ENCODE measurements at places on chromosomes 5 and 9.

DNA sequence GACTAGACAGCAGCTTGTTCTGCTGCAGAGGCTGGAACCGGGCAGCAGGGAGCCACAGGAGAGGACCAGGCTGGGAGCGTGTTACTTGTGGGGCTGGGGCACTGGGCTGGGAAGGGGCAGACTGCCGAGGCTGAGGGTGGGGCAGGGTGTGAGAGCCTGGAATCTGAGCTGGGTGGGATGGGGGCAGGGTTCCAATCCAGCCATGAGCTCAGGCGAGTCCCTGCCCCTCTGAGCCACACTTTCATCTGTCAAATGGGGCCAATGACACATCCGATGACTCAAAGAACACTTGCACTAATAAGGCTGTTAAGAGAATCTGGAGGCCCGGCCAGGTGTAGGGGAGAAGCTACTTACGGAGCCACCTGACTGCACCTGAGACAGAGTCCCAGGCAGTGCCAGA is 18.7 kb upstream of the WDR38 start:
- no peak for DNase-seq

DNA sequence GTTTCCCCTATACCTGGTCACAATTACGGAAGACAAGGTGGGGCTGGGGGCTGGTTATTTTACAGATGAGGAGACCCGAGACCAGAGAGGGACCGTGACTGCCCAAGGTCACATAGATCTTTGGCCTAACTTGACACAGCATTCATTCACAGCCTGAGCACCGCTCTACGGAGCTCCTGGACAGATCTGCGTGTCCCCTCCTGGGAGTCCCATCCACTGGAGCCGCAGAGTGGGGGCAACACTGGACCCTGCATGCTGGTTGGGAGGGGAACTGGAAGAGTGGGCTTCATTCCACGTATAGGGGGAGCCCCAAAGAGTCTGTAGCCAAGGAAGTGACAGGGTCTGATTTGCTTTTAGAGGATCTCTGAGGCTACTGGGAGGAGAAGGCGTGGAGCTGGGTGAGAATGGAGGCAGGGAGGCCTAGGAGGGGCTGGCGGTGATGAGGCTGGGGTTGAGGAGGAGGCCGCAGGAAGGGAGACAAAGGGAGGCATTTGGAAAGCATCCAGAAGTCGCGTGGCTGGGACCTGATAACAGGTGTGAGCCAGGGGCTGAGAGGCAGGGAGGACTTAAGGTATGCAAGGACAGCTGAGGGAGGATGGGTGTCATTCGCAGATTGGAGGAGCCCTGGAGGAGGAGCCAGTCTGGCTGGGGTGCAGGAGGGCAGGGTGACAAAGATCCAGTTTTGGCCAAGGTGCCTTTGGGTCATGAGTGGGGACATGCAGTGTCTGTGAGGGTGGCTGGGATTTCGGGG is 64.3 kb upstream of the IER5L start:
- DNase-seq, result no peak

GRCh38 chr5:59922220-59922619 is 28.7 kb upstream of the PDE4D start:
- no peak for DNase-seq

GRCh38 chr5:15044521-15044920 is 172.9 kb upstream of the ANKH start:
- no peak for DNase-seq

DNA sequence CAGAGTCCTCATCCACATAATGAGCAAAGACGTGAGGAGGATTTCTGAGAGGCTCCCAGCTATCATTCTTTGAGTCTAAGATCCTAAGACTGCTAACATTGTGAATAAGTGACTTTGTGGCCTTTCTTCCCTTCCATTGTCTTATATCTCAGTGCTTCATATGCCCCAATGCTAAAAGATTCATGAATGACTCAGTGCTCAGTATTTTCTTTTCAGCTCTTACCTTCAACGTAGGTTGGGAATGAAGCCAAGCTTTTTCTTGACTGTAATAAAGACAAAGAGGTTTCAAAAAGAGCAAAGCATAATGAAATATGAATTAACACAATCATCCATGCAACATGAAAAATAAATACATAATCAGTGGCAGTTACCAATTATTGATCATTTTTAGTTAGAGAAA is 146.4 kb downstream of the ENTREP1 start:
- DNase-seq, result no peak

DNA sequence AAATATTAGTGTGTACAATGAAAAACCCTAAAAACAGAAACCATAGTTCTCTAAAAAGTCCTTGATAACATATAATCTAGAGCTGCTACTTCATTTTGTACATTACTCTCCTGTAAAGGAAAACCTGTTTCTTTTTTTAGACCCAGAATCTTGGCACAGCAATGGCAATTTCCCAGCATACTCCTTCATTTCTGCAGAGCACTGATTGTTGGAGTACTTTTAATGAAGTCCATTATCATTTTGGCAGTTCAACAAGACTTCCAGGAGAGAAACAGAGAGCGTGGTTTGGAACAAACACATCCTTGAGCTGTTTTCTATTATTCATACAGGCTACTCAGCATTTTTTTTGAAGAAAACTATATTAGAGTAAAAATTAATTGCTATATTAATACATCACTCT is 22.7 kb upstream of the MROH2B start:
- DNase-seq, result no peak

Data from NCI-H2081 treated with DMSO at 0.1 percent for 48 hours (cell line).